ENCODE measurements at places on chromosomes 2 and 18. TPM values are rescaled to one million over a fixed set of nuclear protein-coding genes. Genes with fewer than 3 reads are reported as not detected.

RGPD3 gene
- total RNA-seq: 1.2 TPM

AGXT gene
- total RNA-seq: not detected

REG3G gene
- not detected for total RNA-seq

FAM136A gene
- 36.4 TPM for total RNA-seq

MAP2 gene
- total RNA-seq: 911 TPM

RTKN gene
- 11.1 TPM for total RNA-seq

POTEF gene
- 0.23 TPM for total RNA-seq

PPP3R1 gene
- total RNA-seq: 102 TPM

GRB14 gene
- 12.5 TPM for total RNA-seq

SLC14A1 gene
- 5.1 TPM for total RNA-seq

EVX2 gene
- total RNA-seq: not detected
